ENCODE measurements at places on chromosomes 6 and 20.

- no peak for DNase-seq
Observed at GRCh38 chr6:81643156-81643555, 109.3 kb downstream of the TENT5A start.

DNA sequence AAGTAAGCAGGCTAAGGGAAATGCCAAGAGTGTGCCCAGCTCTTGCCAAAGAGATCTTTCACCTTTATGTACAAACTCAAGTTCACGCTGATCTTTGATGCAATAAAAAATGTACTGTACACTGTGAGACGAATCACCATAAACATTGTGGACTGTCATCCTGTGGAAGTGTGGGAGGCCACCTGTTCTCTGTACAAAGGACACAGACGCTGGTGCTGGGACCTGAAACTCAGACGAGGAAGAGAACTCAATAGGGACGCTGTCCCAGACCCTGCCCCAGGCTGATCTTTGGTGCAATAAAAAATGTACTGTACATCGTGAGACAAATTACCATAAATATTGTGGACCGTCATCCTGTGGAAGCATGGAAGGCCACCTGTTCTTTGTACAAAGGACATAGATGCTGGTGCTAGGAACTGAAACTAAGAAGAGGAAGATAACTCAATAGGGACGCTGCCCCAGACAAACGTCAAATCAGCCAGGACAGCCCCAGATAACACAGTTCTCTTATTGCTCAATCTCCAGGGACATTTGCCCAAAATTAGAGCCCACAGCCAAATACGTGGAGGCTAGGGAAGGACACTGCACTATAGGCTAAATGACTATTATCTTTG lies 312.7 kb upstream of the SGK1 start:
- no peak for DNase-seq

- DNase-seq: no peak
Observed at GRCh38 chr6:126945812-126946360, 172.6 kb upstream of the RSPO3 start.

- no peak for DNase-seq
Observed at GRCh38 chr20:46820682-46821081, 74.0 kb upstream of the EYA2 start.

DNA sequence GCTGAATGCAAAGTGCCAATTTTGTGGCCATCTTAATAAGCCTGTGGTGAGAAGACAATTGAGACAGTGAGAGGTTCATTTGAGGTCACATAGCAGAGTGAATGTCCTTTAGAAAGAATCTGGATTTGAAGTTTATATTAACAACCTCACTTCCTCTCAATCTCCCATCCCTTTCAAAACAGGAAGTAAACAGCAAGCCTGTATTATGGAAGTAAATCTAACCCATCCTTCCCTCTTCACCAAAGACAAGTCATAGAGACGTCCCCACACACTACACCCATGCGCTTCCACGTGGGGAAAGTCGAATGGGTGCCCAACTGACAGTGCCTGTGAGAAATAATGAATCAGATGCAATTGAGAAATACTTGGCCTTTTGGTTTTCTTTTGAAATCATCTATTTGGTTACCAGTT lies 28.8 kb upstream of the CCND3 start:
- DNase-seq: no peak

- DNase-seq: no peak
Observed at GRCh38 chr6:145866456-145867396, 52.1 kb upstream of the FBXO30 start.

DNA sequence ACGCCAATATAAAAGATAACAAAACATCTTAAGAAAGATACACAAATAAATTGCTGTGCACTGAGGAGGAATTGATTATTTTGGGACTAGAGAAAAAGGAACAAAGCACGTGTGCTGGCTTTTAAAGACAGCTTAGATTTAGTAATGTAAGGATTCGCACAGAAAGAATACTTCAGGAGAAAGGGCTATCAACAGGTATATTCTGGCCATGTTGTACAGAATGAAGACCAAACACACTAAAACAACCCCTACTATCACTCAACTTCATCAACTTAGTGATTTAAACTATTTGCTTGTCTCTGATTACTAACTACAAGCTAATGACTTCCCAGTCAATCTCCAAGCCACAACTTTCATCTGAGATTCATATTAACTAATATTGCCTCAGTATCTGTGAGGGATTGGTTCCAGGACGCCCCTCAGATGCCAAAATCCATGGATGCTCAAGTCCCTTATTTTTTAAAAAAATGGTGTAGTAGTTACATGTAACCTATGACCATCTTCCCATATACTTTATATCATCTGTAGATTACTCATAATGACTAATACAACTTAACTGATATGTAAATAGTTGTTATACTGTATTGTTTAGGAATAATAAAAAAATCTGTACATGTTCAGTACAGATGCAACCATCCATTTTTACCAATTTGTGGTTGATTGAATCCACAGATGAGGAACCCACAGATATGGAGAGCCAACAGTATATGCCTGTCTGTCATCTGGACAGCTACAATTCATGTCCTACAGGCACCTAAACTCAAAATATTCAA lies 4.5 kb downstream of the DEK start:
- no peak for DNase-seq

DNA sequence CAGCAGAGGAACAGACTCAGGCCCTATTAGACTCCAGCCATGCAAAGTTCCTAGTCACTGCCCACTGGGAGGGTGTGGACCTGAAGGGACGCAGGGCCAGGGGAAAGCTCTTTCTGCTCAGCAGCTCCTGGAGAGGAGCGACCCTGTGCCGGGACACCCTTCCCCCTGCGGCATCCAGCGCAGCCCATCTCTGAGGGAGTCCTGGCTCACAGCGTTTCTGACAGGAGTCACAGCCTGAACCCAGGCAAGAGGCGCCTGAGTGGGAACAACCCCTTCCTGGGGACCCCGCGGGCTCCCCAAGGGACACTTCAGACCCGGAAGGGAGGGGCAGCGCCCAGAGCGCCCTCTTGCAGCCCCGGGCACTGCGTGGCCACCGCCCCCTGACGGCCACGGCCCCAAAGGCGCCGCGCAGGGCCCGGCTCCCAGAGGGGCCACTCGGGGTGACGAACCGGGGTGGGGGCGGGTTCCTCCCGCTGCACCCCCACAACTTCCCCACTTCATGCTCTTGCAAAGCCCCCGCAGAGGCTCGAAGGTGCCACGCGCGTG lies 862 bp downstream of the UCKL1 start:
- DNase-seq: no peak

GRCh38 chr6:148893481-148893880 lies 146.7 kb downstream of the UST start:
- no peak for DNase-seq

DNA sequence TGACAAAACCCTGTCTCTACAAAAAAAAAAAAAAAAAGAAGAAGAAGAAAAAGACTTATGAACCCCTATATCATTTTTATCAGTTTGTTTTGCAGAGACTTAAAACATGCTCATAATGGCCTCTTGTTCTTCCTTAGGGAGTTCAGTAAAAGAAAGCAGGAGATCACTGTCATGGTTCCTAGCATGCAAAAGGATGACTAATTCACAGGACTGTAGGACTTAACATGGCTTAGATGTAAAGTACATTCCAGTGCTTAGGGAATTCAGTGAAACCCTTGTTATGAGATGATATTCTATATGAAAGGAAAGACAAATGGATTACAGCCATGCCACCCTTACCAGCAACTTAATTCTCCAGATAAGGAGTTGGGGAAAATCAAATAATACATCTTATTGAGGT lies 29.5 kb downstream of the EEF1A1 start:
- DNase-seq: no peak

DNA sequence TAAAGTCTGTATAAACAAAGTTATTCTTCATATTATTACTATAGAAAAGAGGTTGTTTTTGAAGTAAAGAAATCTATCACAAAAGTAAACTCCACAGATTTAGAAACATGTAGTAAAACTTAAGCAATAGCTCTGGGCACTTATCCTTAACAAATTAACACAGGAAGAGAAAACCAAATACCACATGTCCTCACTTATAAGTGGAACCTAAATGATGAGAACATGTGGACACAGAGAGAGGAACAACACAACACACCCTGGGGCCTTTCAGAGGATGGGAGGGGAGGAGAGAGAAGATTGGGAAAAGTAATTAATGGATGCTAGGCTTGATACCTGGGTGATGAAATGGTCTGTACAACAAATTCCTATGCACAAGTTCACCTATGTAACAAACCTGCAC lies 57.2 kb downstream of the C6orf58 start:
- no peak for DNase-seq

GRCh38 chr6:123333000-123333756 lies 303.6 kb downstream of the TRDN start:
- DNase-seq: no peak

- no peak for DNase-seq
Observed at GRCh38 chr6:26594131-26594498, 2.6 kb upstream of the ABT1 start.

DNA sequence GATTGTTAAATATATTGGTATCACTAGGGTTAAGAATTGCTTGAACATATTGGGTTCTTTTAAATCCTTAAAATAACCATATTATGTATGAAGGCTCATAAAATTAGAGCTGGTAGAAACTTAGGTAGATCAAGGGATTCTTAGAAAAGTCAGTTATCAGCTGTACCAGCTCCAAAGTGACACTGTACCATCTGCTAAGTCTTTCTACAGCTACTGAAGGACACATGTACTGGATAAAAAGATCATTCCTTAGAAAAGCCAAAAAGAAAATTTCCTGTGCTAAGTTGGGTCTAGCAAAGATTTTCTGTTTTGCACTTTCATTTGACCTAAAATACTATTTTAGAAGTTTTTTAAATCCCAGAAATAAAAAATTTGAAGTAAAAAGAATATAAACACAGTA lies 130.4 kb downstream of the CD164 start:
- no peak for DNase-seq

- DNase-seq: no peak
Observed at GRCh38 chr6:36851626-36852025, 12.4 kb upstream of the CPNE5 start.

DNA sequence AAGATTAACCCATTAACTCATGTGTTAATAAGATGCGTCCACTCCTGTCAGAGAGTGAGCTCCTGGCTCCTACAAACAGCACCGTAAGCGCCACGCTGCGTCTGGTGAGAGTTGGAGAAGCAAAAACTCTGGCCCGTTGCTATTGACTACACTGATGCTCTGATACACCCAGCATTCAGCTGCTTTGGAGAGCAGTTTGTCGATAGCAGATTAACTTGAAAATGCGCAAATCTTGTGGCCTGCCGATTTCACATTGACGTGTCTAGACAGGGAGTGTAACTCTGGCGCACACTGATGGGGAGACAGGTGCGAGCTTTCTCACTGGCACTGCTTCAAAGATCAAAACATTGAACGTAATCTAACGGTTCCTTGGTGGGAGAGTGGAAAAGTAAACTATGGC lies 151.7 kb upstream of the RPS6KA2 start:
- no peak for DNase-seq
